ENCODE measurements at places on chromosomes 7 and 10.

DNA sequence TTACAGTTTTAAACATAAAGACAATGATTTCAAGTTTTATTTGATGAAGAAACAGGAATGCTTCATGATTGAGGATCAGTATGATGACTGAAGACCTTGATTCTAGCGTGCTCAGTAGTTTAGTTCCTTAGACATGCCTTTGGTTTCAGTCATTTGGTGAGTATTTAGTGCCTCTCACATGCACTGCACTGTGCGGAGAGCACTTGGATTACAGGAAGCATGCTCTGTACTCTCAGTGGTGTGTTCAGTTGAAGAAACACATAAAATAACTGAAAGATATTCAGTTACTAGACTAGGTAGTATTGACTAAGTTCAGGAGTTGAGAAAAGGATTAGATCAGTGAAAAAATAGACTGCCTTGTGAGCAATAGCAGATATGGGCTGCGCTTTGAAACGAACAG is 25.5 kb downstream of the RBM17 start:
- no peak for DNase-seq

DNA sequence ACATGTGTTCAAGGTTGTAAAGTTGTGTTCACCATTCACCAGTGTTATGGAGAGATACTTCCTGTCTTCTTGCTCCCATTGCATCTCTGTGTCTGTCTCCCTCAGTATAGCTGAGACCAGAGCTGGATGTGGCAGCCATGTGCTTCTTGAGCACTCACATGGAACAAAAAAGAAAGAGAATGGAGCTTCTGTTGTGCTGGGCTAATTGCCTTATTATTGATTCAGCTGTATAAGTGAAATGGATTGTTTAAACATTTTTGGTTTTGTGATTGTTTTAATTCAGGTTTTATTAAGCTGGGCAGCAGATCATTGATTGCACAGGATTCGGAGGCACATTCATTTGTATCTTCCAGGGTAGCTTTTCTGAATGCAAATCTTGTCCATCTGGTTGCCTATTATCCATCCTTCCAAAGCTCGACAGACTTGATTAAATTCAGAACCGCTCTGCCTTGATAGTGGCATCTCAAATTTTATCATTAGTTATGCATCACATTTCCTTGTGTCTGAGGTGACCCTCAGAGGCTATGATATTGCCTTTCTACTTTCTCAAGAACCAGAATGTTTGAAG is 119.9 kb downstream of the CCNY start:
- DNase-seq, result no peak

- no peak for DNase-seq
These were observed 21.3 kb upstream of the KCNK18 start for GRCh38 chr10:117175901-117176534.

- DNase-seq, result no peak
These were observed 176.4 kb downstream of the PTPN20 start for GRCh38 chr10:47087667-47088066.

DNA sequence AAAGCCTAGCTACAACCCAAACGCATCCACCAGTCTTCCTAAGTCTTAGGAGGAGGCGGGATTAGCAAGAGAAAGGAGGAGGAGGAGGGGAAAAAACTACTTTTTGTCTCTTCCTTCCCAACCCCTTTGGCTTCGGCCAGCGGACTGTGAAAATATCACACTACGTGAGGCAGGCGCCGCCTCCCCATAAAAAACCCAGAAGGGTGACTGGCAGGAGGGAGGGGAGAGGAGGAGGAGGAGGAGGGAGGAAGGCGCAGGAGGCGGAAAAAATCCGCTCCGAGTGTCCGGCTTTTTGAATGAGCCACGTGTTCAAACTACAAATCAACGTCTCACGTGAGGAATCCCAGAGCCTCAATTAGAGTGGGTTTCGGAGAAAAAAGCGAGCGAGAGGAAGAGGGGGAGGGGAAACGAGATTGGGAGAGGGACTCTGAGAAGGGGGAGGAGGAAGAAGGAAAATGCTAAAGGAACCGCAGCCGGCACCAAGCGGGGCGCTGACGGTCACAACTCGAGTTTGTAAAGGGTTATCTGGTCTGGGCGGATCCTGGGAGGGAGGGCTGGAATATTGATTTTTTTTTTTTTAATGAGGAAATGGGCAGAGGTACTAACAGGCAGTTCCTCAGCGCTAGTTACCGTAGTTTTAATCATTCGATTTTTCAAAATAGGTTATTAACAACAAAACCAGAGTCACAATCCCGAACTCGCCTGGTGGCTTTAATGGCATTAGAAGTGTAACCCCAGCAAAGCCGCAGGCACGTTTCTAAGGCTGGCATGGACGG is at the start of gene IGF2BP3:
Gene IGF2BP3 (minus strand): TSS at position 162 of the 776 bp plus-strand sequence. CDS start 381 bp downstream, outside the sequence.
- peak; percentile 96 for DNase-seq

All from iPS DF 19.7 (cell line).